NT2/D1 (cell line): ENCODE measurements at places on chromosomes 6 and 20.

DNA sequence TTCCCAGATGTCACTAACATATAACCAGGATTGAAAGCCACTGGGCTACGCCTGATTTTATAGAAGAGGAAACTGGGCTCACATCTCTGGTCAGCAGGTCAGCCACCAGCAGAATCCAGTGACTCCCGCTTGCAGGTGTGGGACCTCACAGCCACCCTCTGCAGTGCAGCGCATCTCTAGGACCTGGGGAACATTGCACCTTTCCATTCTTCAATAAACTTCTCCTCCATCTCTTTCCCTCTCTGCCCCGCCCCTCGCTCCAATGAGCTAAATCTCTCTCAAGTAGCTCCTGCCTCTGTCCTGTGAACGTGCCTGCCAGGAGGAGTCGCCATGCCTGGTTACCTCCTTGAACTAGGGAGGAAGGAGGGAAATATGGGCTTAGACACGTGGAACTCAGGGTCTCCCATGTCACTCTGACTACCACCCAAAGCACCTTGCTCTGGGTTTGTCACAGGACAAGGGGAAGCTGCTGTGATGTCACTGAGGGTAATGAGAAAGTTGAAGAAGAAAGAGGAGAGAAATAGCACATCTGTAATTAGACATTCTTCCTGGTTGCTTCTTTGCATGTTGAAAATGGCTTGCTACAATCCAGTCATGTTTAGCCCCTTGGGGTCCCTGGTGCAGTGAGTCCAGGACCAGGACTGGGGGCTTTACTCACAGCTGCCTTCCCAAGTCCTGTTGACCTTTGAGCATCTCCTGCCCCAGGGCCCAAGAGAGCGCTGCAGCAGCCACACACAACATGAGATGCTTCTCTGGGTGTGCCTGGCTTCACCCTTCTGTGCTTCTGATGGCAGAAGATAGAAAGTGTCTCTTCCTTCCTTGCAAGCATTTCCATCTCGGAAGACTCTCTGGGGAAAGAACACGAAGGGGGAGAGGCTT is 469.4 kb downstream of the PREX1 start:
- no peak for DNase-seq

DNA sequence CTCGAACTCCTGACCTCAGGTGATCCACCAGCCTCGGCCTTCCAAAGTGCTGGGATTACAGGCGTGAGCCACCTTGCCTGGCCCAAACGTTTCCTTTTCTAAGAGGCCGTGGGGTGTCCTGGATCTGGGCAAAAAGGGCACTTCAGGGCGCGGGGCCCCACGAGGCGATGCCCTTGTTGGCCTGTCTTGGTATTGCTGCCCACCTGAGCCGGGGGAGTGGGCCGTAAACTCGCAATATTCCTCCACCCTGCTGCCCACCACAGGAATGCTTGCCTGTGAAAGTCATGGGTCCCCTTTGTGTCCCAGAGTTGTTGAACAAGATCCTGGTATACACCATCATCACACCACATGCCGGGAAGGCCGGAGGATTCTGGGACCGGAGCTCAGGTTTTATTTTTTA is 49.0 kb downstream of the SSR1 start:
- DNase-seq = no peak

GRCh38 chr6:127938701-127939100 is 37.8 kb upstream of the THEMIS start:
- DNase-seq = no peak

DNA sequence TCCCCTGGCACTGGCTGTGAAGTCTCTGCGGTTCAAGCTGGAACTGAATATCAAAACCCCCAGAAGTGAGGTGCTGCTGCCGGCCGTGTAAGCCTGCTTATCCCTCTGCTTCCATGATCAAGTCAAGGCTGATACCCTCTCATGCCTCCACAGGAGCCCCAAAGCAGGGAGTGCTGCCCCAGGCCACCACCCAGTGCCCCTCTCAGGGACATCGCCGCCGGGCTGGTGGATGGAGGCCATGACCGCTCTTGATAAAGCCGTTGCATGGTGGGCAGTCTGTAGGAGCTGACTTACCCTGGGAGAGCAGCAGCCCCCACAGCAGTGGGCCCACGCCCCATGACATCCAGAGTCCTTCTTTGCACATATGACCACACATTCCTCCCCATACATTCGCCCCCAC is 162.0 kb upstream of the CST7 start:
- no peak for DNase-seq

GRCh38 chr6:146027586-146028251 is 1.1 kb upstream of the GRM1 start:
- DNase-seq = no peak

DNA sequence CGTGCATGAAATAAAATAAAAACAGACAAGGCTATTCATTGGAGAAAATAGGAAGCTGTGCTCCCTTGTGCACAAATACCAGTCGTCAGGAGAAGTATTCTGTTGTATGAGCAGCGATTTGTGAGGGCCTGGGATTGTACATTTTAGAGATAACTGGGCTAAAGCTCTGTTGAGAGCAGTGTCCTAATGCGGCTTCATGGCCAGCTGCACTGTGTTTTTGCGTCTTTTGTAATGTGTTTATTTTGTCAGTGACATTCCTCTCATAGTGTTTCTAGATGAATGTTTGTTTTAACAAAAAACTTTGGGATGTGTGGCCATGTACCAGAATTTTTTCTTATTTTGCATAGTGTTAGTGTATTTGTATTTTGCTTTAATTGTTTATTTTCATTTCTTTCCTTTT is 14.8 kb downstream of the ERMARD start:
- no peak for DNase-seq

- DNase-seq = no peak
Measured at GRCh38 chr6:111870051-111870741, 3.1 kb downstream of the FYN start.

DNA sequence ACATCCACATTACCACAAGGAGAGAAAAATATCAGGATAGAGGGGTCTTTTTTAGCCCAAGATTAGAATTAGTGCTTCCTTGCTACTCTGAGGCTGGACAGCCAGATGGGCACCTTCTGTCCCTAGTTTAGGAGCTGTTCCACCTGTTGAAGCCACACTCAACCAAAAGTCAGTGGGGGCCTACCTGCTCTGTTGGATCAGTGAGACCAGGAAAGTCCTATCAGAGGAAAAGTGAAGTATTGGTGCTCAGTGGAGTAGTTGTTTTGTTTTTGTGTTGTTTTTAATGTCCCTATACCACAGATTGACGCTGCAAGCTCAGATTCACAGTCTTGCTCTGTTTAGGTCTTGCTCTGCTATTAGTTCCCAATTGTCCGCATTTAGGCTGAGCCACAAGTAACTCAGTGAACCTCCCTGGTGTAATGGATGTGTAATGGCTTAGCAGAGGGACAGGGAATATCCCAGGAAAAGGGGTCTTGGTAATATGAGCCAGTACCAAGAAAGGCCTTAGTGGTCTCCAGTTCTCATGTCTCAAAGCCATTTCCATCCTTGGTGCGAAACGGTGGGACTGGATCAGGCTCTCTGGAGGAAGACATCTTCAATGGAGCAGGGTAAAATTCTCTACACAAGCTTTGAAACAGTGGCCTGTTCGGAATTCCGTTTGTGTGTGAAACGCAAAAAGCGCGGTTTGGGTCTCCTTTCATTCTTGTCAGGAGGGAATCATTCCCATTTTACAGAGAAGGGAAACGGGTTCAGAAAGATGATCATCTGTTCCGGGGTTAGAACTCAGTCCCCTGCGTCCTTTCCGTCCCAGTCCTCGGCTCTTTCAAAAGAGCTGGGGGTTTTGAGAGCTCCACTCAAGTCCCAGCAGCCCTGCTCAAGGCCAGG is 631 bp upstream of the PABPC1L start:
- DNase-seq = no peak

DNA sequence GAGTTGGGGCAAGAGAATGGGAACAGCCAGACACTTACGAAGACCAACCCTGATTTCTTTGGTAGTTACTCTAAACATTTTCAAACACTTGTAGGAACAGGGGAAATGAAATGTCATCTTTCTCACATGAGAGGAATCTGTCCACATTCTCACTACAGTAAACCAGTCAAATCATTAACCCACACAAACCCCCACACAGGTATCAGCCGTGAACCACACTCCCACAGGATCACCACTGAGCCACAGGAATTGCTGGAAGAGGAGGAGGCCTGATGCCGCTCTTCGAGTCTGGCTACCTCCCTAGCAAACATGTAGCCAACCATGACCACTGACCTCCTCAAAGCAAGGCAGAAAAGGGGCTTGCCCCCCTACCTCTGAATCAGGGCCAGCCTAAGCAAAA is 6.9 kb upstream of the RSPO3 start:
- no peak for DNase-seq

GRCh38 chr6:679282-679681 is 13.7 kb downstream of the EXOC2 start:
- no peak for DNase-seq

DNA sequence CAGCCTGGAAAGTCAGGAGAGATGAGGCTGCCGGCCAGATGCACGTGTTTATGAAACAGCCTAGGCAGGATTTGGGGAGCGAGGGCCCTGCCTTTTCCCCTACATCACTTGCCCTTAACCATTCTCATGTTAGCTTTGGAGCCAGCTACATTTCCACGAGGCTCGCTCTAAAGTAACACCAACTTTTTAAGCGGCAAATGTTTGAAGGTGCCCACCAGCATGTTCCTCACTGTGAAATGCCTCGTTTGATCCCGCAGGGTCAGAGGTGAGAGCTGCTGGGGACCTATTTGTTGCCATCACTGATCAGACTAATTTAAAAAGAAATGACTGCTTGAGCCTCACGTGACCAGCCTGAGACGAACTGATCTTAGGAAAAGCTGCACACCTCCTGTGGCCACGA is 51.6 kb upstream of the DACT2 start:
- no peak for DNase-seq

DNA sequence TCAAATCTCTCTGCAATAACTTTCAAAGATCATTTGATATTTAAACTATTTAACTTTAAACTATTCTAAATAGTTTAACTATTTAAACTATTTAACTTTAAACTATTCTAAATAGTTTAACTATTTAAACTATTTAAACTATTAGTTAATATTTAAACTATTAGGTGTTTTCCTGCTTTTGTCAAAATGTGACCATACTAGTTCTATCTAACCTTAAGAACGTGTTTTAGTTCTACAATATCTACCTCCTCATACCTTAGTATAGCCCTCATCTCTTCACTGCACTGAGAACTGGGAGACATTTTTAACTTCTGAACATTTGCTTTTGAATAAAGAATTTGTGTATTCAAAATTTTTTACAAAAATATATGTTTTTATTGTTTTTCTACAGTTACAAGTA is 429.1 kb downstream of the ADGRB3 start:
- DNase-seq = no peak

DNA sequence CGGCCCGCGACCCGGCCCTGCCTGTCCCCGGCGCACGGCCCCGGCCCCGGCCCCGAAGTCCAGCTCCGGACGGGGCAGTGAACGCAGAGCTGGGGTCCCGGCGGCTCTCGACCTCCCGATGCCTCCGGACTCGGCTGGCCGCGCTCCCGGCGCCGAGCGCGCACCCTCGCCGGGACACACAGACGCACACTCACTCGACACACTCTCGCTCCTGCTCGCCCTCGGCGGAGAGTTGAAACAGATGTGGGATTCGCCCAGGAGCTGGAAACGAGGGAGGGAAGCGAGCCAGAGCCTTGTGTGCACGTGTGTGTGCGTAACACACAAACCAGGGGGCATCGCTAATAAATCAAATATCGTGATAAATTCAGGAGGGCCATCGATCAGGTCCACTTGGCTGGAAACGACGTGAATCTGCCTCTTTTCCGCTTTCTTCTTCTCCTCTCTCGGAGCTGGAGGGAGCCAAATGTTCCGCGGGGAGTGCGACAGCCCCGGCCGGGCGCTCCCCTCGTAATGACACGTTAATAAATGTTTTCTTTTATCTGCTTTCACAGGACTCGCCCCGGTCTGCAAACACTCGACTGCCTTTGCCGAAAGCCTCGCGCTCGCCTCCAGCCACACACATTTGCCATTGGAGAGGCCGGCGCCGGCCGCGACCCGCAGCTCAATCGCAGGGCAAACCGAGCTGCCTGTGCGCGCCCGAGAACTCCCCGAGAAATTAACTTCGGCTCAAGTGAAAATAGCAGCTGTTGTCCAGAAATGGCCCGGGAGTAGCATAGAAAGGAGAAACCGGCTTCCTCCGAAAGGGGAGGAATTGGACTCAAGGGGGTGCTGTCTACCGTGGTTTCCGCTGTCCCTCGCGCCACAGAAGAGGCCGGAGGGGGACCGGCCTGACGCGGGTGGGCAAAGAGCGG is 828 bp upstream of the SULF2 start:
- DNase-seq = no peak

GRCh38 chr6:43274916-43275597 is 23.0 kb upstream of the SLC22A7 start:
- DNase-seq = no peak

GRCh38 chr6:143700684-143701348 is 23.1 kb downstream of the PHACTR2 start:
- DNase-seq = no peak

GRCh38 chr6:3913077-3913957 is 64.1 kb downstream of the FAM50B start:
- no peak for DNase-seq

DNA sequence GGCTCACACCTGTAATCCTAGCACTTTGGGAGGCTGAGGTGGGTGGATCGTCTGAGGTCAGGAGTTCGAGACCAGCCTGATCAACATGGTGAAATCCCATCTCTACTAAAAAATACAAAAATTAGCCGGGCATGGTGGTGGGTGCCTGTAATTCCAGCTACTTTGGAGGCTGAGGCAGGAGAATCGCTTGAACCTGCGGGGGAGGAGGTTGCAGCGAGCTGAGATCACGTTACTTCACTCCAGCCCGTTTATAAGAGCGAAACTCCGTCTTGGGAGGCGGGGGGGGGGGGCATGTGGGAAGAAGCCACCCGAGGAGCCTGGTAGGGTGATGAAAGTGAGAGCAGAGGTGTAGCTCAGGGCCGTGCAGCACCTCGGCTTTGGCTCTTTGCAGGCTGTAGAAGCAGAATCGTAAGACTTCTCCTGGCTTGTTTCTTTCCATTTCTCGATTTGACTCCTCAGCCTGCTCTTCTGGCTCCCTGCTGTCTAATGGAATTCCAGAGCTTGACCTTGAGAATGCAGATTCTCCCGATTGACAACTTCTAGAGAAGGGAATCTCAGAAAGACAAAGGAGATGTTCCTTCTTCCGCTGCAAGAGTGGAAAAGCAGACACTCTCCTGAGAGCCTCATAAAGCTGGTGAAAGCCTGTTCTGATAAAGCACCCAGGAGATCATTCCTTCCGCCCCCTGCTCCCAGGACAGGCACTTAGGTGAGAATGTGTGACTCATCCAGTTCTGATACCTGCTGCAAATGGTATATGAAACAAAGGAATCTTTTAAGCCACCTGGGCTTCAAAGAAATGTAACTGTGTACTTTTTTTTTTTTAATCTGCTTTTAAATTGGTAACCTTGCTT is 26.0 kb upstream of the PPP1R16B start:
- DNase-seq = peak; percentile 85

- no peak for DNase-seq
Measured at GRCh38 chr20:20360464-20360863, 7.4 kb upstream of the INSM1 start.

DNA sequence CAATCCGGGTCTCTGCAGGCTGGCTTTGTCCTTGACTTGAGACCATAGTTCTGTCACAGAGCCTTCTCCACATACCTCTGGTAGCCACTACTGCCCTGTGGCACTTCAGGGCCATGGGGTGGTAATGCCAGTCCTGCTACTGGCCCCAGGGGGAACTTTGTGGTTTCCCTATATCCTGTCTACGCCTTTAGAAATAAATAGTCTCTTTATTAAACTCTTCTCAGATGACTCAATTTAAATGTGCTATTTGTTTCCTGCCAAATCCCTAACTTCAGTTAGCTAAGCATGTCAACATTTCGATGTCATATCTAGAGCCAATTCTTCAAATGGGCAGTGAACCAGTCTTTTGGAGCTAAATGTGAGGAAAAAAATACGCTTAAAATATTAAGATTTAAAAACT is 60.1 kb downstream of the SEL1L2 start:
- DNase-seq = no peak

GRCh38 chr6:20633566-20634340 is 99.5 kb downstream of the CDKAL1 start:
- DNase-seq = no peak
